ENCODE measurements at places on chromosomes 6 and 20.

DNA sequence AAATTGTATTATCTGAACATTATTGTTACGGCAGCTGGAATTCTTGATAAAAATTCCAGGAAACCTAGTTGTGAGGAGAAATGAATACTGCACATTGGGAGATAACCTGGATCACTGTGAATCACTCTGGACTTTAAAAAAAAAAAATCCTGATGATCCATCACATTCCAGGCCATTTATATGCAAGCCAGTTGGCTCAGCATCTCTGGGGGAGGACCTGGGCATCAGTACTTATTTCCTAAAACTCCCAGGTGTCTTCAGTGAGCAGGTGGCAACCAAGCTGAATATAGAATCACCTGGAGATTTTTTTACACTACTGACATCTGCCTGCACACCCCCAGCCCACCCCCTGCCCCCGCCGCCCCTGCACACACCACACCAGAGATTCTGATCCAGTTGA is 39.1 kb upstream of the SIRT5 start:
- DNase-seq, result no peak

GRCh38 chr20:48776306-48776705 is 51.5 kb downstream of the PREX1 start:
- no peak for DNase-seq

DNA sequence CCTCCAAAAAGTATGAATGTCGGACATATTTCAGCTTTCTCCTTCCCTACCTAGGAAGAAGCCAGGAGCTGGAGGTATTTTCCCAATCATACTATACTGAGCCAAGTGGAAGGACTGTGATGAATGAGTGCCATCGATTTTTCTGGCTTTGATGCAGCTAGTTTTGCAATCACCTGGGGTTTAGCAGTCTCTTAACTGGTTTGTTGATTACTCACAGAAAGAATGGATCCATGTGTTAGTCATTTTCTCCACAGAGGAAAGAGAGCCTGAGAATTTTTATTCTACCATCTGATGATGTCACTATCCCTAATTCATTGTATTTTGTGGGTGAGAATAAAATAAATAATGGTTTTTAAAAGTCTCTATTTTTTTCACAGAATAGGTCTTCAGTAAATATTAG is 282.9 kb upstream of the RNF217 start:
- no peak for DNase-seq

- no peak for DNase-seq
Measured at GRCh38 chr6:16837217-16837972, 76.1 kb upstream of the ATXN1 start.

- DNase-seq, result no peak
Measured at GRCh38 chr6:95084867-95085266, 492.5 kb upstream of the MANEA start.

DNA sequence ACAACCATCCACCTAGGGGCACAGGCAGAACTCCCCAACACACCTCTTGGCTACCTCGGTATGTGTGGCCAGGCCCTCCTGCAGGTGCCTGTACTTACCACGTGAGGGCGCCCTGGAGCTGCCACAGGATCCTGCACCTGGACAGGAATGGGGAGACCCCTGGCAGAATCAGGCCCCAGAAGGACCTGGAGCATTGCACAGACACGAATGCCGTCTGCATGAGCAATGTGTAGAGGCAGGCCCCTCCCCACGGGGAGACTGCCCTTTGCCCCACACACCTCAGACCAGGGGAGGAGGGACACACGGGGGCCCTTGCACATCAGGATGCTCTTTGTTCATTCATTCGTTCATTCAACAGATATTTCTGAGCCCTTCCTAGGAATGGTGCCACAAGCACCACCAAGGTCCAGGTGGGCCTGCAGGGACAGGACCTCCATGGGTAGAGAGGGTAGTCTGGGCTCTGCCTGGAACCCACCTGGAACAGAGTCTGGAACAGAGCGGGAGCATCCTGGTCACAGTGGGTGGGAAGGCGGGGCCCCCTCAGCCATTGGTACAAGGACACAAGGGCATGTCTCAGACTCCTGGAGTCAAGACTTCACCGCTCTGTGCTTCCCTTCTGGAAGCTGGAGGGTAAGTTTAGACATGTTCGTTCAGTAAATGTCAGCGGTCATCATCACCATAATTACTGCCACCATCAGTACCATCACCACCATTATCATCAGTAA is 32.3 kb downstream of the YTHDF1 start:
- no peak for DNase-seq

DNA sequence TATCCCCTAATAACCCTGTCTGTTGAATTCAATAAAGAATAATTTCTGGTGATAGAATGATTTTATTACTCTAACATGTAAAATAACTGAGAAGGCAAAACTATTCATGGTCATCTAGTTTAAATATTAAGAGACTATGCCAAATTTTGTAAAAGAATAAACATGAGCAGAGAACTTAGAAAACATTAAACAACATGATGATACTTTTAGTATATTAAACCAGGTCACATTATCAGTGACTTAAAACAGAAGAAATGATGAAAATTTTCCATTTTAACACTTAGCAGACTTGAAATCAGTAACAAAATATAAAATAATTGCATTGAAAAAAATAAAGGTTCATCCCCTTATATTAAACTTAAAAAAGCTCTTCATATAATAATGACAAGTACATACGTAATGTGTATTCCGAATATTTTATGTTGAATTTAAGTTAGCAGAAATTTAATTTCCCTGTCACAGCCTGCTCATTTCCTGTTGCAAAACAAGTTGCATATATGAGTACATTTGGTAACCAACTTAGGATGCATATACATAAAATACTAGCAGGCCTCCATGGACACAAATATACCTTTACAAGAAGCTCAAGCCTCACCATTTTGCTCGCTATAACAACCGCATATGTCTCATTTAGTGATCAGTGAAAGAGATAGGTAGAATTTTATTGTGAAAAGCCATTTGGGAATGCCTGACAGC is 40.6 kb downstream of the DTNBP1 start:
- DNase-seq, result no peak

- DNase-seq, result no peak
Measured at GRCh38 chr6:71665931-71666330, 220.4 kb upstream of the RIMS1 start.
